Amniotic stem cell (primary cell): ENCODE measurements at places on chromosomes 16 and 17.

DNA sequence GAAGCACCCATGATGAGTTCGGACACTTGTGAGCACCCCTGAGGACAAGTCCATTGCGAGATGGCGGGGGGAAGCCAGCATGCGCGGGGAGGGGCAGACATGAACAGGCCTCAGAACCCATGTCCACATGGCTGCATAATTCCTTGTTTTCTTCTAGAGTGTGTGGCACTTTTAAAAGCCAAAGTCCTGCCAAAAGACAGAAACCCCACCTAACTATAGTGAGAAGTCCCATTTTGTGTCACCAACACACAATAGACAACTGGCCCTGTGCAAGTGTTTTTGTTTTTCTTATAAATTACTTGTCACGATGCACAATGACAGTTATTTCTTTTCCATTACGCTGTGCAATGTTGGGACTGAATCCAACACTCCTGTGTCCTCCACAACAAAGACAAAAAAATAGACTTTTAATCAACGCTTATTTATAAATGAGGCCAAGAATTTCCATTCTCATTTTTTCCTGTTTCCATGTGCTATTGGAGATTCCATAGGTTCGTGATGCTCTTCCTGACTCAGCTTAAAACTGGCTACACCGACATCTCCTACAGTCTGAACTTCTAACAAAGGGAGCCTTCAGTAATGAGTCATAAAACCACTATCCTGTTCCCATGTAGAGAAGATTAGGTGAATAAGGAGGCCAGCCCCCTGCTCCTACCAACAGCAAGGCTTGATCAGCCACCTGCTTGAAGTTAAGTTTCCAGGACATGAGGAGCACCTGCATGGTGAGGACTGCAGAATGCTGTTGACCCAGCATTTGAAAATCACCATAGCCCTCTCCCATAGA, 98.9 kb downstream of the ZNF423 start:
- no peak for DNase-seq

DNA sequence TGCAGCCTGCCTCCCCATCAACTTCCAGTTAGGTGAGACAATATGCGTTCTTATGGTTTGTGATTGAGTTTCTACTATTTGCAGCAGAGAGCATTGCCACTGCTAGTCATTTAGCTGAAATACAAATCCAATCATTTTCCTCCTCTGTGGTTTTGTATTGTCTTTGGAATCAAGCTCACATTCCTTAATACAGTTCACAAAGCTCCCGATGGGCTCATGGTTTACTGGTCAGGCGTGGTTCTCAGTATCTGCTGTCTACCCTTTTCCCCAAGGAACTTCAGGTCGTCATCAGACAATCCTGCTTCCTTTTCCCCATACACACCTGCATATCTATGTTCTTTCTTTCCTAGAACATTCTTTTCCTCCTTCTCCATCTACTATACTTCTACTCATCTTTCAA, 69.6 kb upstream of the GAS7 start:
- no peak for DNase-seq

DNA sequence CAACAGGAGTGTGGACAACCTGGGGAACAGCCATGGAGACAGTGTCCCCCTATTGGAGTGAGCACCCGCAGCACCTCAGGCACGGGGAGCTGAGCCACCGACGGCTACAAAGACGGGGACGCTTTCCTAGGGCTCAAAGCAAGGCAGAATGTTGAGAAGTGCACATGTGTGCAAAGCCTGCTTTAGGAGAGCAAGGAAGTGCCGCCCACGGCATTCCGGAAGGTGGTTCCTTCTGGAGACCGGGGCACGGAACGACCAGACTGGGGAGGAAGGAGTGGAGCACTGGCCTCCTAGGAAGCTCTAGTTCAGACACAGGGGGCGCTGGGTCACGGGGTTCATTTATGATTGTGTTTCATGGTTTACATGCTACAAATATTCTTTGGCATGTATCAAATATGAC, 52.2 kb downstream of the TBC1D16 start:
- DNase-seq = no peak

- no peak for DNase-seq
These were observed 52.1 kb downstream of the KLHDC4 start for GRCh38 chr16:87713451-87714229.

DNA sequence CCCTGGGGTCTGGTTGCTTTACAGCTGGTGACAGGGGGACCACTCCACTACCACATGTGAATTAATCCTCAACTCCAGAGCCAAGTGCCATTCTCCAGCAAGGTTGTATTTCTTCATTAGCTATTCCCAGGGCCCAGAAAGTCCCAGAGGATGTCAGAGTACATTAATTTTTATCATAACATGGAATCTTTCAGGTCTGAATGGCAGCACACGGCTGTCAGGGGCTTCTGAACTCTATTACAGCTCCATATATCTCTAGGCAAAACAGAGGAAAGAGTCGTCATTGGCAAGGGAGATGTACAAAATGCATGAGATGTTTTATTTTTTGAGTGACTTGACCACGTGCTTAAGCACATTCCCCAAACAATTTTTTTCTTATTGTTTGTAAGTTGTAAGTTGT, 303.4 kb downstream of the WWOX start:
- no peak for DNase-seq
